Effector memory CD8-positive, alpha-beta T cell (primary cell): ENCODE measurements at places on chromosomes 13 and 19.

GRCh38 chr13:58343076-58343475, 711.5 kb downstream of the PCDH17 start:
- peaks cover 5% of the 10 kb centered on the region for H3K36me3 ChIP-seq
- no peak for DNase-seq
- H3K27me3 ChIP-seq: no peaks in the 10 kb centered on the region
- no peaks in the 10 kb centered on the region for H3K4me1 ChIP-seq
- H3K27ac ChIP-seq: no peak overlapping the region

- H3K4me3 ChIP-seq: no peak overlapping the region
- H3K27me3 ChIP-seq: no peaks in the 10 kb centered on the region
- H3K27ac ChIP-seq: no peak overlapping the region
- H3K4me1 ChIP-seq: no peaks in the 10 kb centered on the region
- no peak for DNase-seq
Measured at GRCh38 chr13:85266771-85267170, 532.4 kb downstream of the SLITRK6 start.

DNA sequence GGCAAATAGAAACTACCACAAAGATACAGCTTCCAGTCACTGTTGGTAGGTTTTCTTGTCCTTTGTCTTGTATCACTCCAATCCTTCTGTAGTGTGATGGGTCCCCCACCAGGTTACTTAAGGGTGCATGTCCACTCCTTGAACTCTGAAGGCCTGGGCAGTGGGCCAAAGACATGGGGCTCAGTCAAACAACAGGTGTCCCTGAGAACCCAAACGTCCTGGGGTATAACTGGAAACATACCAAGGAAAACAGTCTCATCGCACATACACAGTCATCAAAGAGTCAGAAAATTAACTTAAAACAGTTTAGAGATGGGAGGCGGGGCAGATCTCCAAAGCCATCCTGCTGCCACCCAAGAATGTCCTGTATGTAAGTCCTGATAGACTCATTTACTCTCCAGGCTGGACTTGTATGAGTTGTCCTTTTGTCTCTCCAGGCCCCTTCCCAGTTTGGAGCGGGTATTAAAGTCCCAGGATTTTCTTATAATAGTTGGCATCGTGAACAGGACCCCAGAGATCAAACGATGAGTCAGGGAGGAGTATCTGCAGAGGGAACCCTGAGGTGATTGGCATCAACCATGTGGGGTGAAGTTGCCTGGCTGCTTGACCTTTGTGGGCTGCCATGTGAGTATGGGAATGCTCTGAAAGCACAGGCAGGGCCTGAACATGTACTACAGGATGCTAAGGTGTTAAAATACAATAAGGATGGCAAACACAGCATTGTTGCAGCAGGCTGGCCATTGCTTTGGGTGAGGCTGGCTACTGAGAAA, 613.2 kb upstream of the KLF12 start:
- DNase-seq: no peak
- no peaks in the 10 kb centered on the region for H3K36me3 ChIP-seq
- H3K27ac ChIP-seq: peak overlapping the region; percentile 7
- no peak overlapping the region for H3K4me3 ChIP-seq
- no peaks in the 10 kb centered on the region for H3K27me3 ChIP-seq

DNA sequence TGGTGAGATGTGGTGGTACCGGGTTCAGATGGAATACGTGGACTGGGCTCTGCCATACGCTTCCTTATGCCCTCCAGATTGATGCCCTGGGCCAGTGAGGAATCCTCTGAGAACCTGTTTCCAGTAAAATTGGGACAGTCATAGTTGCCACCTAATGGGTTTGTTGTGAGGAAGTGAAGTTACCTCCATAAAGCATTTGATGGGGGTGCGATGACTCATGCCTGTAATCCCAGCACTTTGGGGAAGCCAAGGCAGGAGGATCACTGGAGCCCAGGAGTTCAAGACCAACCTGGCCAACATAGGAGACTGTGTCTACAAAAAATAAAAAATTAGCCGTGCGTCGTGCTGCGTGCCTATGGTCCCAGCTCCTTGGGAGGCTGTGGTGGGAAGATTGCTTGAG, 4.8 kb downstream of the SNRPA start:
- peak overlapping the region; percentile 97 for H3K27ac ChIP-seq
- peaks cover 71% of the 10 kb centered on the region for H3K36me3 ChIP-seq
- H3K4me3 ChIP-seq: peak overlapping the region; percentile 84
- H3K27me3 ChIP-seq: no peaks in the 10 kb centered on the region
- no peak for DNase-seq

GRCh38 chr13:77715233-77715891, 17.9 kb downstream of the SLAIN1 start:
- H3K36me3 ChIP-seq: no peaks in the 10 kb centered on the region
- H3K27me3 ChIP-seq: no peaks in the 10 kb centered on the region
- no peak overlapping the region for H3K4me3 ChIP-seq
- H3K27ac ChIP-seq: no peak overlapping the region

- peaks cover 7% of the 10 kb centered on the region for H3K27me3 ChIP-seq
- no peak overlapping the region for H3K27ac ChIP-seq
- H3K4me1 ChIP-seq: no peaks in the 10 kb centered on the region
- no peaks in the 10 kb centered on the region for H3K36me3 ChIP-seq
Measured at GRCh38 chr13:27487776-27488175, 37.4 kb upstream of the MTIF3 start.

DNA sequence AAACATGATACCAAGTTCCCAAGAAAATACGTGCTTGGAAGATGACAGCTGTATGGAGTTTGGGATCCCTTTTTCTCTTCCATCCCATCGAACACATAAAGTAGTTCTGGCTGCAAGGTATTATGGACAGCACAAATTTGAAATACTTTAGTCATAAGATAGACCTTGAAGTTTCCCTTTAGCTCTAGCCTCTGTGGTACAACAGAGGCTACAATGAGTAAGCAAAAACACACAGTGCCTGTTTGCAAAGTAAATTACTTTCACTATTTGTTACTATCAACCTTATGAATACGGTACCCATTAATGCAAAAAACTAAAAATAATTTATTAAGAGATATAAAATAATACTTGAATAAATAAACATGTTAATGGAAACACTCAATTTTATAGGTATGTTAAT, 21.0 kb upstream of the LRCH1 start:
- no peaks in the 10 kb centered on the region for H3K27me3 ChIP-seq
- H3K4me1 ChIP-seq: no peaks in the 10 kb centered on the region

GRCh38 chr13:24495151-24495729, 17.3 kb downstream of the PARP4 start:
- H3K36me3 ChIP-seq: peaks cover 82% of the 10 kb centered on the region
- H3K27me3 ChIP-seq: no peaks in the 10 kb centered on the region
- H3K4me1 ChIP-seq: peaks cover 4% of the 10 kb centered on the region
- no peak for DNase-seq
- H3K27ac ChIP-seq: no peak overlapping the region

GRCh38 chr13:106090001-106090400, 445.5 kb downstream of the EFNB2 start:
- H3K4me1 ChIP-seq: no peaks in the 10 kb centered on the region
- no peak for DNase-seq
- no peaks in the 10 kb centered on the region for H3K36me3 ChIP-seq

DNA sequence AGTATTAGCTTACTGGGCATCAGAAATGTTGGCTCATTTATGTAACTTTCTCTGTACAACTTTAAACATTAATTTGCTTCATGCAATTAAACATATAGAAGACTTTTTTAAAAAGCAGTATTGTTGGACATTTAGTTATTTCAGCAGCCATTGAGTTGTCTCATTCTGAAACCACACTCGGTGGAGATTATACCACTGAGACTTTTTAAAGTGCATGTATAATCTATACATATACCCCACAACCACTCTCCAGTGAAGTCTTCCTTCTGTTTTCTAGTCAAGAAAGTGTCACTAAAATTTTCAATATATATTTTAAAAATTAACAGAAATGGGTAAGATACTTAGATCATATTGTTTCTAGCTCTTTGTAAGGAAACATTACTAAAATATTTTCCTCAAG, 15.5 kb downstream of the SETDB2 start:
- peaks cover 6% of the 10 kb centered on the region for H3K4me1 ChIP-seq
- H3K36me3 ChIP-seq: peaks cover 15% of the 10 kb centered on the region
- DNase-seq: no peak
- no peak overlapping the region for H3K4me3 ChIP-seq
- no peak overlapping the region for H3K27ac ChIP-seq
- H3K27me3 ChIP-seq: no peaks in the 10 kb centered on the region

GRCh38 chr13:58566176-58566575, 934.6 kb downstream of the PCDH17 start:
- H3K27ac ChIP-seq: no peak overlapping the region
- no peaks in the 10 kb centered on the region for H3K27me3 ChIP-seq
- DNase-seq: no peak
- no peaks in the 10 kb centered on the region for H3K36me3 ChIP-seq
- H3K4me1 ChIP-seq: no peaks in the 10 kb centered on the region

- no peak for DNase-seq
- no peak overlapping the region for H3K27ac ChIP-seq
- H3K36me3 ChIP-seq: no peaks in the 10 kb centered on the region
- H3K27me3 ChIP-seq: no peaks in the 10 kb centered on the region
Measured at GRCh38 chr13:35598790-35599369, 122.4 kb upstream of the MAB21L1 start.

DNA sequence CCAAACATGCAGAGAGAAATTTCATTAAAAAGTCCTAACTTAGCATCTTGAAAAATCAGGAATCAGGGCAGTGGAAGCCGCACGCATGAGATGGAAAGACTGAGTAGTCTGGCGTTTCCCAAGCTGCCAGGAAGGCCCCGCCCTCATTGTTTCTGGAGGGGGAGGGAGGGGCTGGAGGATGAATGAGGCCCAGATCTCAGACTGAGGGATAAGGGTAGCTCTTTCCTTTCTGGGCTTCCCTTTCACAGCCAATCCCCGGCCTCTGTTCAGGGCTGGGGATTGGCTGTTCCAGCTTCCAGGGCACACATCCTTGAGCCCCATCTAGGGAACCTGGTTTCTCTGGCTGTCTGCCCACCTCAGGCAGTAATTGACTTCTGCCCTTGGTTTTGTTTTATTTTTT, 7.3 kb downstream of the C19orf53 start:
- DNase-seq: no peak
- H3K4me3 ChIP-seq: no peak overlapping the region
- peaks cover 12% of the 10 kb centered on the region for H3K4me1 ChIP-seq
- no peak overlapping the region for H3K27ac ChIP-seq
- peaks cover 25% of the 10 kb centered on the region for H3K36me3 ChIP-seq
- no peaks in the 10 kb centered on the region for H3K27me3 ChIP-seq

GRCh38 chr19:27935669-27936068, 1277.3 kb downstream of the UQCRFS1 start:
- no peaks in the 10 kb centered on the region for H3K4me1 ChIP-seq
- H3K4me3 ChIP-seq: no peak overlapping the region
- no peaks in the 10 kb centered on the region for H3K36me3 ChIP-seq
- DNase-seq: no peak
- H3K27ac ChIP-seq: no peak overlapping the region

- no peak for DNase-seq
- H3K36me3 ChIP-seq: no peaks in the 10 kb centered on the region
- peaks cover 12% of the 10 kb centered on the region for H3K27me3 ChIP-seq
- H3K4me1 ChIP-seq: no peaks in the 10 kb centered on the region
- H3K27ac ChIP-seq: no peak overlapping the region
Measured at GRCh38 chr13:23458989-23459388, 25.5 kb upstream of the SACS start.

DNA sequence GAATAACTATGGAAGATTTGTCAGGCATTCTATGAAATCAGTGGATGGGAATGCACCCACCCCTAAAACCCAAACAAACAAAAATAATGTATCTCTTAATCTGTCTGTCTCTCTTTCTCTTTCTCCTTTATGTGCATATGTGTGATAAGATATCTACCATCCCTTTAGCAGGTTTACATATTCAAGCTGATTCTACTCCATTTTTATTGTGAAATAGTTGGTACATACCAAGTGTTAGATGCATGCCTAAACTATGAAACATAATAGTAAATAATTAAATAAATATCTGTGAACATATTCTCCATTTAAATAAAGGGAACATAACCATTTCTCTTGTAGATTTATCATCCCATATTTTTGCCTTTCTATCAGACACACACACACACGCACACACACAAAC, 121.8 kb upstream of the PCDH9 start:
- H3K4me3 ChIP-seq: no peak overlapping the region
- H3K27ac ChIP-seq: no peak overlapping the region
- DNase-seq: no peak
- H3K4me1 ChIP-seq: no peaks in the 10 kb centered on the region
- H3K27me3 ChIP-seq: no peaks in the 10 kb centered on the region

GRCh38 chr19:38071647-38072046, 152.4 kb downstream of the DPF1 start:
- H3K4me3 ChIP-seq: no peak overlapping the region
- H3K4me1 ChIP-seq: no peaks in the 10 kb centered on the region
- H3K27me3 ChIP-seq: no peaks in the 10 kb centered on the region
- no peaks in the 10 kb centered on the region for H3K36me3 ChIP-seq
- H3K27ac ChIP-seq: no peak overlapping the region
- DNase-seq: no peak

DNA sequence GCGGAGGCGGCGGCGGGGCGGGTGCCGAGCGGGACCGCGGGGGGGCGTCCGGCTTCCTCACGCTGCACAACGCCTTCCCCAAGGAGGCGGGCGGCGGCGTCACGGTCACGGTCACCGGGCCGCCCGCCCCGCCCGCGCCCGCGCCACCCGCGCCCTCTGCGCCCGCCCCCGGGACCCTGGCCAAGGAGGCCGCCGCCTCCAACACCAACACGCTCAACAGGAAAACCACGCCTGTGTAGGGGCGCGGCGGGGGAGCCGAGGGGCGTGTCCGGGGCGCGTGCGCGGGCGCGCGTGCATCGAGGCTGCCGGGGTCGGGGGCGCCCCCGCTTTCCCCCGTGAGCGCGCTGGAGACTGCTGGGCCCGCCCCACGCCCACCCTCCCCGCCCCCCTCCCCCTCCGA, 8.8 kb upstream of the CACNG6 start:
- peaks cover 35% of the 10 kb centered on the region for H3K27me3 ChIP-seq
- H3K4me1 ChIP-seq: peaks cover 17% of the 10 kb centered on the region
- H3K4me3 ChIP-seq: no peak overlapping the region
- no peak overlapping the region for H3K27ac ChIP-seq

DNA sequence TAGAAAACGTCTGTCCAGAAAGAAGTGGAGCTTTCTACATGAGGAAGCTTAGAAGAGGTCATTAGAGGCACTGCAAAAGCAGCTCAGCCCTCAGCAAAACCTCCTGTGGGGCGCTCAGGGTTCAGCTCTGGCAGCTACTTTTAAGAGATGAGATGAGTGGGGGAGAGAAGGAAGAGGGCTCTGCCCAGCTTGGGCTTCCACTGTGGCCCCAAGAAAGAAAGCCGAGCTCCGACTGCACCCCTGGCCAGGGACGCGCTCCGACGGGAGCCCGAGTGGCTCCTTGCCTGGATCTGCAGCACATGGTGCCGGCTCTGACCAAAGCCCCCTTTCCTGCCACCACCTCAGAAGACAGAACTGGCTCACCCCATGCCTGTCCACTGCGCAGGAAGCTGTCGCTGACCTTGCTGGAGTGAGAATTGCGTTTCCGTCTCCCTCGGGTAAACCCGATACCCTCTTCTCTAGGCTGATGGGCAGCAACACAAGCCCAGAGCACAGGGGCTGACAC, 36.4 kb downstream of the NAXD start:
- no peak overlapping the region for H3K27ac ChIP-seq
- peaks cover 9% of the 10 kb centered on the region for H3K4me1 ChIP-seq
- no peak overlapping the region for H3K4me3 ChIP-seq

GRCh38 chr13:51823863-51824262, 19.9 kb upstream of the DHRS12 start:
- H3K27ac ChIP-seq: peak overlapping the region; percentile 96
- DNase-seq: no peak
- H3K36me3 ChIP-seq: peaks cover 4% of the 10 kb centered on the region
